Fibroblast of lung (primary cell): ENCODE measurements at places on chromosomes 2 and 18. TPM values are rescaled to one million over a fixed set of nuclear protein-coding genes. Genes with fewer than 3 reads are reported as not detected.
A peak's percentile ranks its signal among the peaks of the same experiment; 100 is the strongest.

DNA sequence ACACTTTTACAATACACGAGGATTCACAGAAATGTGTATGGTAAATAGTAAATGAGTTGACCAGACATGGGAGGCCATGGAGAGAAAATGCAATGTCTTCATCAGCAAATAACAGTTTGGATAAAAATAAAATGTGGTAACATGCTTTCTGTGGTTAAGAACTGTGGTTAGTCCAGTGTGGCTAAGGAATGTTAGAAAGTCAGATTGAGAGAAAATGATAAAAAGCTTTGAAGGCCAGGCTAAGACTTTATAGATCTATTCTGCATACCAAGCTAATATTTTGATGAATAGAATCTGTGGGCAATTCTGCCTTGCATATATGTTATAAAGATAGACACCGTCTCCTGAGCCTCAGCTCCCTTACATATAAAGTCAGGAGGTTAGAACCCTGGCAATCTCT lies 215.9 kb downstream of the SOX11 start:
- DNase-seq = no peak

PTRHD1 gene
- polyA plus RNA-seq = 22.5 and 26.3 TPM in 2 replicates

TMEM131 gene
- 18.1 and 24.8 TPM in 2 replicates for polyA plus RNA-seq

DNA sequence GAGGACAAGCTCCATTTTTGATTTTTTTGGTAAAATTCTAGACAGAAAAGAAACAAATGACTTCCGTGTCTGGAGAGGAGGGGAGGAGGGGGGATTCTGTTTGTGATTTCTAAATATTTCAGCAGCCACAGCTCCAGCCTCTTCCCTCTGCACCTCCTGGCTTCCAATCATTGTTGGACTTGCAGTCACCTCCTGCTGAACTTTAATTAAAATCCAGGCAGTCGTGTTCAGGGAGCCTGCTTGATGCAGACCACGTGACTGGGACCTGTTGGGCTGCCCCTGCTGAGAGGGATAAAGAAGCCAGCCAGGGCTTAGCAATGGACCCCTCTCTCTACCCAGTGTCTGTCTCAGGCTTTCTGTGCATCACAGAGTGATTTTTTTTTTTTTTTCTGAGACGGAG lies 115.1 kb downstream of the SH3BP4 start:
- no peak for DNase-seq

GRCh38 chr2:237744613-237745249 lies 53.8 kb upstream of the RBM44 start:
- DNase-seq = no peak

DNA sequence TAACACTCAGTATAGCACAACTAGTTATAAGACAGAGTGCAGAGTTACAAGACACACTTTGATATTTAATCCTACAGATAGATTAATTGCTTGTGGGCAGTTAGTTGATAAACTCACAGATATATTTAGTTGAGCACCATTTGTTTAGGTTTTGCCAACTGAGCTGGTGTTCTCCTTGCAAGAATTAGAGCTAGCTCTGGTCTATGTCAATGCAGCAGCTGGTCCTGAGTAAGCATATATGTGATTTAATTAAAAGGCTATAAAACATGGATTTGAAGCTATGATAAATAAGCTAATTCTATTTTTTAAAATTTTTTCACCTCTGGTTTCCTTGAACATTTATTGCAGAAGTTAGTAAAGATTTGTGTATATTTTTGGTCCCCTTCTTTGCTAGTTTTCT lies 35.6 kb downstream of the GPD2 start:
- DNase-seq = no peak

GRCh38 chr2:75548036-75548573 lies 12.6 kb downstream of the EVA1A start:
- DNase-seq = peak; percentile 34

IL18R1 gene
- 0.10 and 0.18 TPM in 2 replicates for polyA plus RNA-seq

KANSL1L gene
- 5.5 and 7.3 TPM in 2 replicates for polyA plus RNA-seq

GRCh38 chr2:109447776-109448175 lies 166.0 kb downstream of the SEPTIN10 start:
- no peak for DNase-seq

CSRNP3 gene
- 0.58 and 1.1 TPM in 2 replicates for polyA plus RNA-seq

DNA sequence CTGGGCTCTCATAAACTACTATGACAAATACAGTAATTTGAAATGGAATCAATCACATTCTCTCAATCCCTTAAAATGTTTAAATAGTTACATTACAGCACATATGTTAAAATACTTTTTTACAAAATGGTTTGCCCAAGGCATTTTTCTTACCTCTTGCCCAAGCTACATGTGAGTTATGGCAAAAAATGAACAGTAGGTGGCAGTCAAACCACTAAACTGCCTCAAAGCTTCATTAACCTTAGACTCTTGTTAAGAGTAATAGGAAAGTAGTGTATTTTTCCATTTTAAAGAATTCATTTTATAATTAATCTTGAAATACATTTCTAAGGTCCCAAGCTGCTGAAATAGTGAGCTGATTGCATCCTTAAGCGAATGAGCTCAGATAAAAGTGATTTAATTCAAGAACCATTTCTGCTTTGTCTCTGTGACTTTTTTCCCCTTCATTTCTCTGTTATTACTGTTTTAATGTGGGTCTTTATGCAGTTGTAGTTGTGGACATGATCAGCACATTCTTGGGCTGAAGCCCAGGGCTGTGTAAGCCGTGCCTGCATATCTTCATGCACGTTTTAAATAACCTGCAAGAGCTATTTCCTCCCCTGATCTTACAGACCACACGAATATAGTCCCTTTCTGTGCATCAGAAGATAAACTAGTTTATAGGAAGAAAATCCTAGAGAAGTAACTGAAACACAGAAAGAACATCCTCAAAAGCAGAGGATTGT lies 311.8 kb downstream of the LNPK start:
- peak; percentile 54 for DNase-seq

DNA sequence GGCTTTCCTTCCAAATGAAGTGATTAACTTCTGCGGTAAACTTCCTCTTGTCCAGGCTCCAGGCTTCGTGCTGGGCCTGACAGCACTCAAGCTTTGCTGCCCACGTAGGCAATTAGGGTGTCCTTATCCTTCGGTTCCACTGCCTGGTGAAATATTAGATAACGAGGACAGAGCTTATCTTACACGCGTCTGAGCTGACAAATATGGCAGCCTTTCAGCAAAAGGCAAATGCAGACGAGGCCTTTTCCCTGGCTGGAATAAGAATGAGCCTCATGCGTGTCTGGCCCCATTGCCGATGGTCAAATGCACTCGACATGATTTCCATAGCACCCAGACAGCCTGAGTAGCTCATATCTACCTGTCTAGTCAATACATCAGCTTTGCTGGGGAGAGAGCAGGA lies 141.5 kb downstream of the FAM210A start:
- DNase-seq = no peak

DNA sequence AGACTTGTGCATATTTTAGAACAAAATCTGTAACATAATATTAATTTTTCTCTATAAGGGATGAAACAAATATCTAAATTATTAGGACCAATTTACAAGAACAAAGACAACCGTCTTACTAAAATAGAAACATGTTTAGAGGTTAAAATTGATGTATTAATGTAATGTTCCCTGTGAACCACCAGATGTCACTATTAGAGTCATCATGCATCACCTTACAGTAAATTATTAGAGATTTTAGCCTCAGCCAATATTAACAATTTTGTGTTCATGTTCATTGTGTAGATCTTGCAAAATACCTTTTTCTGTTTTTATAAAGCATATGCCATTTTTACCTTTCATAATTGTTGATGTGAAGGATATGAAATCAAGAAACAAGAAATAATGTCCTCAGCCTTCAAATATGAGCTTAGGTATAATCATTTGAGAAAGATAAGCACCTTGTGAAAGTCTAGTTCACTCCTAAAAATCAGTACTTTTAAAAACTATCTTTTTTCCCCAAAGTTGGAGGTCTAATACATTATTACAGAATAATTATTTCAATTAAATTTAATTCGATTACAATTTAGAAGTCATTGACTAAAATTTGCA lies 344.3 kb upstream of the KCNH7 start:
- DNase-seq = peak; percentile 22

- DNase-seq = no peak
Observed at GRCh38 chr2:130381145-130381544, 25.3 kb downstream of the PTPN18 start.

DNA sequence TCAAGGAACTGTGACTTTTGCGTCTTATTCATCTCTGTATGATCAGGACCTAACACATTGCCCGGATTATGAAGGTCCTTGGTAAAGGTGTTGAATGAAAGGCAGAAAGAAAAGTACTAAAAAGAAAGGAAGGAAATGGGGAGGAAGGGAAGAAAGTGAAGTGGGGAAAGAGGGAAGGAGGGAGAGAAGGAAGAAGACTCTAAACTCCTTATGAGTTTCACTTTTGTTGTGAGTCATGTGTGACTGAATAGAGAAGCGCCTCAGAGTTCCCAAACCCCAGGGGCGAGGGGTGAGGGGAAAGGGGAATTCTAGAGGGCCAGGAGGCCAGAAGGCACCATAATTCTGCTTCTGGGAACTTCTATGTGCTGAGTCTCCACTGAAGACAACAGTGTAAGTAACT lies 30.9 kb upstream of the OSBPL6 start:
- no peak for DNase-seq

DNA sequence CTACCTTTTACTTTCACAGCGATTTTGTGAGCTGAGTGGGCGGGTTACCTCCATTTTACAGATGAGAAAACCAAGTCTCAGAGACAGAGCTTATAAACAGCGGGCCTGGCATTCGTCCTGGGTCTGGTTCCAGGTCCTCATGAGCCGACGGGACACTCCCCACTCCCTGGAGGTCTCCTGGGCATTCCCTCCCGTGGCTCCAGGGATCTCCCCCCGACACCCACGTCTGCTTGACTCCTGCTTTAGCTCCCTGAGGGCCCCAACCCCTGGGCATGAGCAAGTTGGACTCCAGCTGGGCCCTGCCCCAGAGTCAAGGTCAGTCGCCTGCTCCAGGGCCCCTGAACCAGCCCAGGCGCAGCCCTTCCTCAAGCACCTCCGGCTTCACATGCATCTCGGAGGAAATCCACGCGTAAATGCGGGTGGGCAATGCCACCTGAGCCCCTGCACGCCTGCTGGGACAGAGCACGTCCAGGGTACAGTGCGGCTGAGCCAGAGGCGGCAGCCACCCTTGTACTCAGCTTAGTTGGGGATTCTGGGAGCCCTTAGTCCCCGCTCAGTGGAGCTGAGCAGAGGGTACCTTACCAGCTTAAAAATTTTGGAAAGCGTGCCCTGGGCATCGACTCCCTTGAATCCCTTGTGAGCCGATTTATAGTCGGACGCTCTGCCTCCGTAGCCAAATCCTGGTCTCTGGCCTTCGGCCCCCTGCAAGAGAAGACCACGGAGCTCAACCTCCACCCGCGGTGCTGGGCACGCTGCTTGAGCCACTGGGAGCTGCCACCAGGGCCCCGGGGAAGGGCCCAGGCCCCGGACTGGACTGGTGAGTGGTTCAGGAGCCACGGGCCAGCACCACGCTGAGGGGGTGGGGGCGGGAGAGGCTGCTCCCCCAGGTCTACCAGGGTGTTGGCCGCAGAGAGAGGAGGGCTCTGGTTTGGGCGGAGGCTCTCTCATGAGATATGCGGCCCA lies 148.1 kb downstream of the MBP start:
- DNase-seq = no peak

FBLN7 gene
- polyA plus RNA-seq = 4.6 and 5.1 TPM in 2 replicates

KCNG2 gene
- polyA plus RNA-seq = 0.42 and 0.53 TPM in 2 replicates

- DNase-seq = no peak
Observed at GRCh38 chr2:73104933-73105332, 7.8 kb downstream of the RAB11FIP5 start.

DNA sequence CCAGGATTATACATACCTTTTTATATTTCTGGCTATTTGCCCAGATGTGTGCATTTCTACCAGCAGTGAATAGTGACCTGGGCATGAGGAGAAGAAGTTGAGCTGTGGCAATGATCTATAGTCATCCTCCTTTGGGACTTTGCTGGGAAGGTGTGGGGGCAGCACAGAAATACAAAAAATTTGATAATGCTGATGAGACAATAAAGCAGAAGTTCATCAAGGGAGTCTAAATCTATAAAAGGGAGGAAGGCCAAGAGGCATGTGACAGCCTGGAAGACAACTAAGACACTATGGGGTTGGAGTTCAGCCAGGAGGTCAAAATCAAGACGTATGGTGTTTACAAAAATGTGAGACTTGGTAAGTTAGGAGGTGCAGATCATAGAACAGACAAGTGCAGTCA lies 52.2 kb downstream of the FSHR start:
- no peak for DNase-seq

DNA sequence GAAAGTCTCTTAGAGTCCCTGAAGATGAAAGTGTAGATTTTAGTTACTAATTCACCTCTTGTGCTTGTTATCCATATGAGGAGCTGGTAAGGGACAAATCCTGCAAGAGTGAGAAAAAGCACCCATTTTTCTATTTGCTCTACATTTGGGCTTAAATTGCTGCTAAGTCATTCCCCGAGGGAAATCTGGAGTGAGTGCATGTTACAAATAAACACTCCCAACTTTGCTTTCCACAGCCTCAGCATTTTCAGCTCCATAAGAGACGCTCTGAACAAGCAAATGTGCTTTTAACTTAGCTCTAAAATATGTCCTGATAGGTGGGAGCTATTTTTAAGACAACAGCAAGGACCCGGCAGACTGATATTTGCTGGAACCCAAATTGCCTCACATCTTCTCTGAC lies 126.7 kb downstream of the DPP10 start:
- no peak for DNase-seq

GGCX gene
- polyA plus RNA-seq = 34.4 and 48.8 TPM in 2 replicates

GRCh38 chr2:212863185-212863588 lies 288.2 kb downstream of the IKZF2 start:
- DNase-seq = peak; percentile 38

- DNase-seq = peak; percentile 45
Observed at GRCh38 chr2:45276914-45277313, 267.7 kb upstream of the SIX2 start.

SLC8A1 gene
- polyA plus RNA-seq = 16.0 and 17.4 TPM in 2 replicates

GRCh38 chr2:124704071-124704925 lies 679.2 kb downstream of the CNTNAP5 start:
- no peak for DNase-seq

GRCh38 chr18:474416-474815 lies 26.1 kb downstream of the COLEC12 start:
- DNase-seq = peak; percentile 57

XIRP2 gene
- 0.20 and 1.1 TPM in 2 replicates for polyA plus RNA-seq

SCTR gene
- polyA plus RNA-seq = not detected in 2 replicates

DNA sequence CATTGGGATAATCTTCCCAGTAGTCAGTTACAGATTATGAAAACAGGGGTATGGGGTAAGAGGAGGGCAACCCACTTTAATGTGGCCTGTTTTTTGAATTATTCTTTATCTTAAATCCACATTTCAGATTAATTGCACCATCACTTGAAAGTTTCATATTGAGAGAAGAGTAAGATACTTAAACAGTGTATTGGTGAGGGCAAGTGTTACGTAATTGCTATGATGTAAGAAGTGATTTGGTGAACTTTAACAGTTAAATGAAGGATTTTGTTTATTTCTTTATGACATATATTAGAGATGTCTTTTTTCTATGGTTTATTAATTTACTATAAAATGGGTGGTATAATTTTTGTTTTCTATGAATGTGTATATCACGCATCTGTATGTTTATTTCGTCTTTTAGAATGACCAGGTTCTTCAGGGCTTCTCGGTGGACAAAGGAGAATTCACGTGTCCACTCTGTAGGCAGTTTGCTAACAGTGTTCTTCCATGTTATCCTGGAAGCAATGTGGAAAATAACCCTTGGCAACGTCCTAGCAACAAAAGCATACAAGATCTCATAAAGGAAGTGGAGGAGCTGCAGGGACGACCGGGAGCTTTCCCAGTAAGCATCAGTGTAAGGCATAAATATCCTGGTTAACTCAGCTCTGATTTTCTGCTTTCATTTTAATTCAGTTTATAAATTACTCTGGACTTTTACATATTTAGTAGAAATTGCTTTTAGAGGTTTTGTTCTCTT lies 171.2 kb upstream of the MYO3B start:
- no peak for DNase-seq
